ENCODE measurements at places on chromosomes 7 and 10. TPM values are rescaled to one million over a fixed set of nuclear protein-coding genes. Genes with fewer than 3 reads are reported as not detected.

DNA sequence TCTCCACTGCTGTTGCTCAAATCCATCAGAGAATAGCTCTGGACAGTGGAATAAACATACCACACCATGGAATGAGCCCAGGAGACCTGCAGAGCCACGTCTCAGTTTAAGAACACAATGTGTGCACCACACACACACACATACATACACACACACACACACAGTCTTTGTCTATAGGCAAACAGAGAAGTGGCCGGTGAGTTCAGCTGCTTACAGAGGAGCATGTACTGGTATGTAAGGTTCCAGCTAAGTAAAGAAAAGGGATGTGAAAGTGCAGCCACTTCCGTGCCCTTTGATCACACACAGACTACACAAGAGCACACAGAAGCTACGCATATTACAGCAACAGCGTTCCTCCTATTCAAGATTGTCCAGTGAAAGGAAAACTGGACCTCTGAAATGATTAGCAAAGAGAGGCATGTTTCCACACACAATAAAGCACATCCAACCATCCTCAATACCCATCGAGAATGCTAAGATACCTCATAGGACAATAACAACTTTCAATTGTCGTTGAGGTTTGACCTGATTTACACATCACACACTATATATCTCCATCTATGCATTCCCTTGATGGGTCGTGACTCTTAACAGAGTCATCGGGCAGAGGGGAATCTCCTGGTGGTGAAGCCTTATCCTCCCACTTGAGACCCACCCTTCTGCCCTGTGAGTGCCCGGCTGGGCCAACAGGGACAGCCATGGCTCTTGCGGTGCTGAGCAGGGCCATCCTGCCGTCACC, 23.6 kb downstream of the SLC35B4 start:
- DNase-seq: peak; percentile 43
- H3K36me3 ChIP-seq: peaks cover 24% of the 10 kb centered on the region
- H3K27me3 ChIP-seq: no peaks in the 10 kb centered on the region

DNA sequence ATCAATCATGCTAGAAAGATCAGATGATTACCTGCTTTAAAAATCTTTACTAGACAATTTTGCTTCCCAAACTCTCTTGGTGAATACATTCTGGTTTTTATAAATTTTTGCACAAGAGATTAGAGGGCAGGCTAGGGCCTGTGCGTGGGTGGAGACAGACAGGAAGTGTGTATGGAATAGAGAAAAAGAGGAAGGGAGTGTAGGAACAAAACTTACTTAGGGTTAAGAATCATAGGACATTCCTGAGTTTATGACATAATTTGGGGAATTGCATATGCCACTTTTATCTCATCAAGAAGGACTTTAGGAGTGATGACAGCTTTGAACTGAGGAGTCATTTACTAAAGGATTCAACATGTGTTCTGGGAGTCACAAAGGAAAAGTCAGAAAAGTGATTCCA, 31.3 kb downstream of the LAMB1 start:
- no peak overlapping the region for H3K4me3 ChIP-seq
- H3K4me1 ChIP-seq: peaks cover 9% of the 10 kb centered on the region
- no peak overlapping the region for H3K27ac ChIP-seq
- peaks cover 8% of the 10 kb centered on the region for H3K36me3 ChIP-seq

DNA sequence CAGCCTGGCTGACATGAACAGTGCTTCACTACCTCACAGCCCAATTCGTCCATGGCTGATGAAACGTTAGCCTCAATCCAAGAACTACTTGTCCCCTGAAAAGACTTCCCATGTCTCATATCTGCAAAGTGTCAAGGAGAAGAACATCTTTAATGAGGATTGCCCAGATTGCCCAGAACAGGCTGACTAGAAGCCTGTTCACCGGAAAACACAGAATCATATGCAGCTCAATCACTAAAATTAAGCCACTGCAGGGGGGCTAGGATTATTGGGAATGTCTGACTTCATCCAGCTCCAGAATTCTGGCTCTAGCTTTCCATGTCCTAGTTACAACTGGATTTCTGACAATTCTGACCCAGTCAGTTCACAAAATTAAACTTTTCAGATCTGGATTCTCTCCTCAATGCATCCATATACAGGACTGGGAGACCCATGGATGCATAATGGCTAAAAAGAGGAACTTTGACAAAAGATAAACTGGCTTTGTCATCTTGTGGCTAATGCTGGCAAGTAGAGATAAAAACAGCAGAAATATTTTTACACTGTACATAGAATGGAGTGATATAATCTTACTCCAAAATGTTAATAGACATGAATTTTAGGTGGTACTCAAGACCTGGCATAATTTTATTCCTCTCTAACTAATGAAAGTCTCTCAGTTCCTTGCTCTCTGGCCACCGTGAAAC, 467.0 kb upstream of the POT1 start:
- no peaks in the 10 kb centered on the region for H3K36me3 ChIP-seq
- no peaks in the 10 kb centered on the region for H3K4me1 ChIP-seq
- no peak overlapping the region for H3K4me3 ChIP-seq
- H3K27ac ChIP-seq: no peak overlapping the region
- no peak for DNase-seq
- H3K27me3 ChIP-seq: no peaks in the 10 kb centered on the region

GRCh38 chr10:56622335-56622973, 261.4 kb upstream of the ZWINT start:
- H3K27ac ChIP-seq: no peak overlapping the region
- no peaks in the 10 kb centered on the region for H3K27me3 ChIP-seq
- no peaks in the 10 kb centered on the region for H3K36me3 ChIP-seq
- H3K4me1 ChIP-seq: no peaks in the 10 kb centered on the region

DNA sequence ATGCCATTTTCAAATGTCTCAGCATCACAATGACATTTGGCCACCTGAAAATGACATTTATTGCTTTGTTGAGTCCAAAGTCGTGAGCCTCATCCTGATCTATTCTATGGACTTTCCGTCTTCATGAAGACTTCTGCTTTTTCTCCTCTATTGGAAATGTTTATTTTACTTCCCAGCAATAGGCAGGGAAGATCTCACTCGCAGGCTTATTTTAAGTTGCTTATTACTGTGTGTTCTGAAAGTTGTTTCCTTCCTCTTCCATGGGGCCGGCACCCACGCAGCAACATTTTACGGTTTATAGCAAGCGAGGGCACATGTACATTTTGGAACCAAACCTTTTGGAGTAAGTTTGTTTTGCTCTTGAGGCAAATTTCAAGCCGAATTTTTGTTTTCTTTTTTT, 221.0 kb upstream of the KLF6 start:
- H3K36me3 ChIP-seq: no peaks in the 10 kb centered on the region
- DNase-seq: peak; percentile 30
- H3K4me3 ChIP-seq: no peak overlapping the region
- no peaks in the 10 kb centered on the region for H3K27me3 ChIP-seq
- H3K4me1 ChIP-seq: no peaks in the 10 kb centered on the region
- no peak overlapping the region for H3K27ac ChIP-seq

The FAM25C gene
- total RNA-seq: not detected

- no peak overlapping the region for H3K4me3 ChIP-seq
- no peak overlapping the region for H3K27ac ChIP-seq
- DNase-seq: no peak
- H3K36me3 ChIP-seq: no peaks in the 10 kb centered on the region
Observed at GRCh38 chr7:155992538-155992937, 180.3 kb upstream of the SHH start.

DNA sequence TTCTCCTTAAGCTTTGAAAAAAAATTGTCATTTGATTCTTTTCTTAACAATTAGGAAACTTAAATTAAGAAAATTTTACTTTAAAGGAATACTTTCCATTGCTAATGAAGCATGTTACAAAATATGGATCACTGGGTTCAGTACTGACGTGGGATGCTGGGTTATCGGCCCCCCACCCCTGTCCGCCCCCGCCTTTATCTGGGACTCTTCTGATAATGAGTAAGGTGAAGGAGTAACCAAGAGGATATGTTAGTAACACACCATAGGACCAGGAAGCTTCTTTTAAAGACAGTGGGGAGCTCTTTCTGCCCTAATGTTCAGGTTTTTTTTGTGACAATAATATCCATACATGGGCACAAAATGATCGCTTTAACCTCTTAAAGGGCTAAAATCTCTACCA, 29.7 kb downstream of the BEND7 start:
- no peaks in the 10 kb centered on the region for H3K4me1 ChIP-seq
- H3K36me3 ChIP-seq: no peaks in the 10 kb centered on the region
- no peak overlapping the region for H3K4me3 ChIP-seq

The BTAF1 gene
- total RNA-seq: 40.1 TPM

The PANK1 gene
- total RNA-seq: 21.3 TPM

DNA sequence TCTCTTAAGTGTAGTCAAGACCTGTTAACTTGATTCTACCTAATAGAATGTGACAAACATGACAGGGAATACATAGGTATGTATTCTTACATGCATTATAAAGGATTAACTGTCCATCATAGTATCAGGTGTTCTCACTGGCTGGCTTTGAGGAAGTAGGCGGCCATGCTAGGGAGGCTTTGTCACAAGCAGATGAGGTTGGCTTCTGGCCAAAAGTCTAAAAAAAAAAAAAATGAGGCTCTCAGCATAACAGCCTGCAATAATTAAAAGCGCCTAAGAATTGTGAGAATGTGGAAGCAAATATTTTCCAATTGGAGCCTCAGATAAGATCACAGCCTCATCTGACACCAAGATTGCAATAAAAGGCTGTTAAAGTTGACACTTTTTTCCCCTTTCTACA, 1256.8 kb upstream of the SORCS1 start:
- H3K36me3 ChIP-seq: no peaks in the 10 kb centered on the region
- H3K27me3 ChIP-seq: no peaks in the 10 kb centered on the region
- H3K4me3 ChIP-seq: no peak overlapping the region
- no peaks in the 10 kb centered on the region for H3K4me1 ChIP-seq

- no peaks in the 10 kb centered on the region for H3K36me3 ChIP-seq
- no peak for DNase-seq
- H3K27ac ChIP-seq: no peak overlapping the region
- no peaks in the 10 kb centered on the region for H3K27me3 ChIP-seq
Observed at GRCh38 chr7:136878878-136879277, 10.4 kb downstream of the CHRM2 start.

The MOGAT3 gene
- not detected for total RNA-seq

- H3K4me1 ChIP-seq: no peaks in the 10 kb centered on the region
- no peak overlapping the region for H3K27ac ChIP-seq
- no peak for DNase-seq
- no peaks in the 10 kb centered on the region for H3K27me3 ChIP-seq
- no peaks in the 10 kb centered on the region for H3K36me3 ChIP-seq
Observed at GRCh38 chr10:74683067-74683466, 143.3 kb upstream of the KAT6B start.

DNA sequence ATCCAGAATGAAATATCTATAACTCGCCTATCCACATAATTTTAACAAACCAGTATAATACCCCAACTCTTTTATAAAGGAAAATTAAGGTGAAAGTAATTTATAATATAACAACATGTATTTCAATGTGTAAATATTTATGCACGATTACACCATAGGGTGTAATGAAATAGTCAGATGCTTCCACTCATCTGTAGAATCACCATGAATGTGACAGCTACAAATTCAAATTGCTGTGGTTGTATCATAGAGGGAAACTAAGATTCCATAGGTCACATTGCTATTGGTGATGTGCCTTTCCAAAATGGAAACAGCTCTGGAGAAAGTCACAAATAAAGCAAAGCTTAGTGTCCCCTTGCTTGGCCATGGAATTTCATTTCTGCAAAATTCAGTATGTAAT, 95.7 kb downstream of the CPED1 start:
- no peaks in the 10 kb centered on the region for H3K27me3 ChIP-seq
- peak overlapping the region; percentile 50 for H3K27ac ChIP-seq
- DNase-seq: no peak
- H3K4me3 ChIP-seq: no peak overlapping the region
- H3K4me1 ChIP-seq: peaks cover 27% of the 10 kb centered on the region

DNA sequence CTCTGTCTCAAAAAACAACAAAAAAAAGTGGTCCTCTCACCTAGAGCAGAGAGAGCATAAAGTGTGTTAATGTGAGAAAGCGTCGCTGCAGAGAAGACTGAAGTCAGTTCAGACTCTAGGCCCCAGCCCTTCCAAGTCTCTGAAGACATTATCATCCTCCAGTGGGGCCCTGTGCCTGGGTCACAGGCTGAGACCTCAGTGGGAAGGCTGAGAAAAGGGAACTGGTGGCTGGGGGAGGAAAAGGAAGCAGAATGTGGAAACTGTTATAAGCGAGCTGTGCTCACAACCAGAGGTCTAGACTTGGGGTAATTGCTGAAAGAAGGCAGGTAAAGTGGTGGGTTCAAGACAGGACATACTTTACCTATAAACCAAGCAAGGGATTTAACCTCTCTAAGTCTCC, 4.9 kb upstream of the RRP12 start:
- H3K27ac ChIP-seq: no peak overlapping the region
- H3K4me3 ChIP-seq: no peak overlapping the region
- H3K27me3 ChIP-seq: no peaks in the 10 kb centered on the region
- H3K4me1 ChIP-seq: peaks cover 19% of the 10 kb centered on the region
- no peaks in the 10 kb centered on the region for H3K36me3 ChIP-seq

DNA sequence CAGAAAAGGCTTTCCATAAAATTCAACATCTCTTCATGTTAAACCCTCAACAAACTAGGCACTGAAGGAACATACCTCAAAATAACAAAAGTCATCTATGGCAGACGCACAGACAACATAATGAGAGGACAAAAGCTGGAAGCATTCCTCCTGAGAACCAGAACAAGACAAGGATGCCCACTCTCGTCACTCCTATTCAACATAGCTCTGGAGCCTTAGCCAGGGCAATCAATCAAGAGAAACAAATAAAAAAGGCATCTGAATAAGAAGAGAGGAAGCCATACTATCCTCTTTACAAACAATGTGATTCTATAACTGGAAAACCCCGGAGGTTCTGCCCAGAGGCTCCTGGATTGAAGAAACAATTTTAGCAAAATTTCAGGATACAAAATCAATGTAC, 251.0 kb downstream of the MALRD1 start:
- no peak overlapping the region for H3K4me3 ChIP-seq
- no peaks in the 10 kb centered on the region for H3K27me3 ChIP-seq
- no peaks in the 10 kb centered on the region for H3K36me3 ChIP-seq
- no peak for DNase-seq
- H3K27ac ChIP-seq: no peak overlapping the region
- H3K4me1 ChIP-seq: no peaks in the 10 kb centered on the region

- no peak overlapping the region for H3K4me3 ChIP-seq
- H3K27me3 ChIP-seq: no peaks in the 10 kb centered on the region
- H3K36me3 ChIP-seq: no peaks in the 10 kb centered on the region
- no peak for DNase-seq
Observed at GRCh38 chr7:16586081-16586874, 59.3 kb downstream of the ANKMY2 start.

The EIF5AL1 gene
- 0.43 TPM for total RNA-seq

- H3K36me3 ChIP-seq: no peaks in the 10 kb centered on the region
- H3K4me3 ChIP-seq: no peak overlapping the region
- no peaks in the 10 kb centered on the region for H3K27me3 ChIP-seq
- no peaks in the 10 kb centered on the region for H3K4me1 ChIP-seq
- H3K27ac ChIP-seq: no peak overlapping the region
Observed at GRCh38 chr7:147151661-147152060, 1035.1 kb downstream of the CNTNAP2 start.

GRCh38 chr10:119575991-119576390, 20.8 kb downstream of the TIAL1 start:
- no peak overlapping the region for H3K27ac ChIP-seq
- no peak for DNase-seq
- H3K4me1 ChIP-seq: no peaks in the 10 kb centered on the region
- H3K27me3 ChIP-seq: no peaks in the 10 kb centered on the region
- no peaks in the 10 kb centered on the region for H3K36me3 ChIP-seq

The NCF1 gene
- 3.0 TPM for total RNA-seq

The CALCR gene
- total RNA-seq: 0.14 TPM

GRCh38 chr10:67779465-67780203, 58.4 kb downstream of the DNAJC12 start:
- H3K36me3 ChIP-seq: no peaks in the 10 kb centered on the region
- H3K4me1 ChIP-seq: no peaks in the 10 kb centered on the region
- DNase-seq: peak; percentile 68
- no peak overlapping the region for H3K27ac ChIP-seq
- H3K27me3 ChIP-seq: no peaks in the 10 kb centered on the region

The C10orf67 gene
- total RNA-seq: not detected

The ZNF92 gene
- 11.4 TPM for total RNA-seq
